ENCODE measurements at places on chromosomes 2 and 18.
A peak's percentile ranks its signal among the peaks of the same experiment; 100 is the strongest.

- peak; percentile 65 for DNase-seq
Observed at GRCh38 chr2:75424936-75425619, 135.7 kb downstream of the EVA1A start.

DNA sequence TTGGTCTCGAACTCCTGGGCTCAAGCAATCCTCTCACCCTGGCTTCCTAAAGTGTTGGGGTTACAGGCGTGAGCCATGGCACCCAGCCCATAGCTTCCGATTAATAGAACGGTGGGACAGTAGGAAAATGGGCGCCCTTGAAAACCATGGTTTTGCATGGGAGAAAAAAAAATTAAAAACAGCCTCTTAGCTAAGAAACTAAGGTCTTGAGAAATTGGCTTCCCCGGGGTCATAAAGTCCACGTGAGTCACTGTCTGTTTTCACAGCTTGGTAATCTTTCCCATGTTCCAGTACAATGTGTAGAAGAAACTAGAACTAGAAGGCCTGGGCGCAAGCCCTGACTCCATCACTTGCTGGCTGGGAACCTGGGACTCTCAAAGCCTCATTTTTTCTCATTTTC, 20.7 kb downstream of the B3GNT2 start:
- peak; percentile 95 for DNase-seq

DNA sequence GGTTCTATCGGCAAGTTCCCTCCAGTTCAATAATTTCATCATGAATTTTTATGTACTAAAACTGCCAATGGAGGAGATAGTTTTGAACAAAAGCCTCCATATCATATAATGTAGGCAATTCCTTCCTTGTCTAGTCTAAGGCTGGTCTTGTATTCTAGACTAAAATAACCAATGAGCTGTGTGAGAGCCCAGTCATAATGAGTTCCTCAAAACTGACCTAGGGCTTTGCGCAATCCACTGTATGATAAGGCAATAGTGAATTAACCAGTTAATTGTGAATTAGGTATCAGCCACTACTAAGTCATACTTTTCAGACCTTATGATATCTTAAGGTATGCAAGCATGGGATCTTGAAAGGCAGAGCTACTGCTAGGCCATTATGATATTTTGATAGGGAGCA, 7.6 kb upstream of the UXS1 start:
- DNase-seq: no peak

- DNase-seq: no peak
Observed at GRCh38 chr2:100059638-100060037, 82.8 kb downstream of the AFF3 start.

- no peak for DNase-seq
Observed at GRCh38 chr2:182817558-182817957, 48.9 kb downstream of the FRZB start.

DNA sequence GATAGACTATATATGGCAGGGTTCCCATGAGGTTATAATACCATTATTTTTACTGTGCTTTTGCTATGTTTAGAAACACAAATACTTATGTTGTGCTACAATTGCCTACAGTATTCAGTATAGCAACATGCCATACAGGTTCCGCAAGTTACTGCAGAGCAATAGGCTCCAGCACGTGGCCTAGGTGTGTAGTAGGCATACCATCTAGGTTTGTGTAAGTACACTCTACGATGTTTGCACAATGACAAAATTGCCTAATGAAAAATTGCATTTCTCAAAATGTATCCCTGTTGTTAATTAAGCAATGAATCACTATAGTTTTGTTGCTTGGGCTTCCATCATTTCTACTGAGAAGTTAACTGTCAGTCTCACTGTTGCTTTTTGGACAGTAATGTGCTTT, 9.8 kb downstream of the CD302 start:
- DNase-seq: no peak

- no peak for DNase-seq
Observed at GRCh38 chr2:60334610-60335009, 218.8 kb downstream of the BCL11A start.

GRCh38 chr2:219418155-219419011, at the start of gene DES:
Gene DES (plus strand): TSS chr2:219418377. CDS start chr2:219418463, 86 bp downstream.
- peak; percentile 61 for DNase-seq

DNA sequence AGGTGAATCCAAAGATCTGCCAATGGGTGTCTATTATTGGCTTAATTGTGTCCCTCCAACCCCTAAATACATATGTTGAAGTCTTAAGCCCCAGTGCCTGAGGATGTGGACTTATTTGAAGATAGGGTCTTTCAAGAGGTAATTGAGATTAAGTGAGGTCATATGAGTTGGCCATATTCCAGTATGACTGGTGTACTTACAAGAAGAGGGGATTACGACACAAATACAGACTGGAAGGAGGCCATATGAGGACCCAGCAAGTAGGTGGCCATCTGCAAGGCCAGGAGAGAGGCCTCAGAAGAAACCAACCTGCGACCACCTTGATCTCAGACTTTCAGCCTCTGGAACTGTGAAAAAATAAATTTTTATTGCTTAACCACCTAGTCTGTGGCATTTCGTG, 121.1 kb upstream of the FN1 start:
- DNase-seq: peak; percentile 42

GRCh38 chr2:108324531-108325255, 36.0 kb downstream of the SULT1C2 start:
- peak; percentile 86 for DNase-seq

All from GM23248 (cell line).